ENCODE measurements at places on chromosomes 4 and X.

- DNase-seq, result peak; percentile 28
Observed at GRCh38 chr4:6134612-6135220, 65.6 kb downstream of the JAKMIP1 start.

DNA sequence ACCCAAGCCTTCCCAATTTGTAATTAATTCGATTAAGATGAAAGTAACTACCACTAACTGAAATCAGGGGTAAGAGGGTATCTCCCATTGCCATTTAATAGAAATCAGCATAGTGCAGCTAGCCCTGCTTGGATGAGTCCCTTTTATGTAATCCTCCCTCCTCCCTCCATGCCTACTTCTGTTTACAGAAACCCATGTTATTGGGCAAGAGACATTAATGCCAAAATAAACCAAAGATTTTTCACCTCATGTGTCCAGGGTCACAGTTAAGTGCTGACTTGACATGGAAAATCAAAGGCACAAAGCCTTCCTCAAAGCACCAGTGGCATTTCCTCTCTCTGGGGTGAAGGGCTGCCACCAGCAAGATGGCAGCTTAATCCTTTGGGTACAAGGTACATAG lies 50.8 kb downstream of the ZC4H2 start:
- no peak for DNase-seq

- DNase-seq, result no peak
Observed at GRCh38 chr4:18209448-18209847, 187.9 kb upstream of the LCORL start.

DNA sequence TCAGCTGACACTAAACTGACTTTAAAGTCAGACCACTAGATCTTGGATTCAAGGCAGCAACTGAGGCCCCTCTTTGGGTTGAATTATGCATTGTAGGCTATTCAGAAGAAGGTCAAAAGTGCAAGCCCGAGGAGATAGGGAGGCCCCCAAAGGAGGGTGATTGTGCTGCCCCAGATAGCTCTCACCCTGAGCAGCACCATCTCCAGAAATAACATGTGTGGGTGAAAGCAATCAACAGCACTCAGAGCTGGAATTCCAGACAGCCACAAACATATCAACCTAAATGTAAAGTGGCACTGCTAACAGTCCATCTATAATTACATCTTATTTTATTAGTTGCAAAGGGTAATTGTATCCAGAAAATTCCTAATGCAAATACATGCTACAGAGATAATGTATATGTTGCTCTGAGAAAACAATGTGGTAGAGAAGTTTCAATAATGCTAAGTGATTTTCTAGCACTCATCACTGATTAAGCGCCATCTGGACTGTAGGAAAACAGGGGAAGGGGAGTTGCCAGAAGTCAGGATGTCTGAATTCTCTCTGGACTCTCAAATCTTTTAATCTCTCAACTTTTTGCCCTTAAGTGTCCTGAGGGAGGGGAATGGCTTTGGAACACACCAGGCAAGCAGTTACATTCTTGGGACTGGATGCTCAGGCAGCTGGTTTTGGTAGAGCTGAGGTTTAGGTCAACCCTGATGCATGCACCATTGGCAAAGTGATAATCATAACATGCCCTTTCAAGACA lies 61.8 kb upstream of the SFRP2 start:
- DNase-seq, result no peak

DNA sequence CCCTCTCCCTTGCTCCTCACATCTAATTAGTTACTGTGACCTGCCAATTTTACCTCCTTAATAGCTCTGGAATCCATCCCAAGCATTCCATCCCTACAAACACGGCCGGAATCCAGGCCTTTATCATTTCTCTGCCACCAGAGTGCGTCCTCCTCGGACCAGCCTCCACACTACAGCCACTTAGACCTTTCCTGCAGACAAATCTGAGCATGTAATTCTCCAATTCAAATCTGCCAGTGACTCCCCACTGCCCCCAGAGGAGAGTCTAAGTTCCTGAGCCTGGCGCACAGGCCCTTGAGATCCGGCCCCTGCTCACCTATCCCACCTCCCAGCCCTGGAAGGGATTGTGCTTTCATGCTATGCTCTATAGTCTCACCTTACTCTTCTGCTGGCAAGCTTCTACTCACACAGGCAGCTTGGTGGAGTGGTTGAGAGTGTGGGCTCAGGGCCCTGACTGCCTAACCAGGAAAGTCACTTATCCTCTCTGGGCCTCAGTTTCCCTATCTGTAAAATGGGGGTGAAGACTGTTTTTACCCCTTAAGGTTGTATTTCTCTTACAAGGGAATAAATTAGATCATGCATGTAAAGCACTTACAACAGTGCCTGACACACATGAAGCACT lies 31.2 kb downstream of the PJA1 start:
- no peak for DNase-seq

DNA sequence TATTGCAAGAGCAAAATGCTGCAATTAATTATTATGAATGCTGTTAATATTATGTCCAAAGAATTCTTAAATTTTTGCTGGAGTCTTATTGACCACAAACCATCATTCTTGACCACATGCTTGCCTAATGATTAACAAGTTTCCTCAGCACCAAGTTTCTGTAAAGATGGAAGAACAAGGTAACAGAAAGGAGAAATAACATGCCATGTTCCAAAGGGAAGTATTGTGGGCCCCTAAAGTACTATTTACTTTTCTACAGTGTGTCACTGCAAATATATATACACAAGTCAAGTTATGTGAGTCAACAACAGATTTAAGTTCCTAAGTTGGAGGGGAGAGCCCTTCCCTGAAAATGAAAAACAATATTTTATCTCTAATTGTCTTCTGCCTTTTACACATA lies 20.6 kb downstream of the FAM47E start:
- no peak for DNase-seq

DNA sequence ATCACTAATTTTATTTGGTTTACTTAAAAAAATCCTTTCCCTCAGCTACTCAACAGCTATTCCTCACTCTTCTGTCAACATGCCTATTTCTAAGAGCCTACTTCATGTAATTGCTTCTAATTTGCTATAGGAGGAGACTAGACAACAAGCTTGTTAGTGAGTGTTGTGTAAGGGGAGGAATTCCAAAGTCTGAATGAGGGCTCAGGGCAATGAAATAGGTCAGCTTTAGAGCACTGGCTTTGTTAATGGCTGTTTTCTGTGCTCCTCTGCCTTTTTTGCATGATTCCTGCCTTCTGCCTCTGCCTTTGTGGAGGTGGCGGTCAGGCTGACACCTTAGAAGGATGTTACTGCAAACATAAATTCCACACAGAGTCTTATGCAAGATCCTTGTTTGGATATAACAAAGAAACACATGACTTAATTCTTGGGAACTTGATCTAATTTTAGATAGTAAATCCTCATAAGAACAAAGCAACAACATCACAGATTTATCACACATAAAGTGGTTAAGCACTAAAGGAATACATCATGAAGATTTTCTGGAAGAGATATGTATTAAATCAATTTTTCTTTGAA lies 15.0 kb upstream of the PAGE1 start:
- no peak for DNase-seq

DNA sequence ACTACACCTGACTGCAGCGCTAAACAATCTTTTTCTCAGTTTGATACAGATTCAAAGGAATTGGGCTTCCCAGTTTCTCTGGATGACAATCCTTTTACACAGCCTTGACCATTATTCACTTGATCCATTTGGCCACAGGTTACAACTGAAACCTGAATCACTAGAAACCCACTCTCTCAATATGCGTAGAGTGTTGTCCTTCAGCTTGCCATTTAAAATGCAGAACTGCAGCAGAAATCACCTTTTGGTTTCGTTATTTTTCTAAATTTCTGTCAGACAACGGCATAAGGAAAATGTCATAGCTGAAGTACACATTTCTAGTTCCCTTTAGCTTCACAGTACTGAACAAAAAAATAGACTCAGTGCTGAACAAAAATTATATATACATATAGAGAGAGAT lies 255.8 kb upstream of the TENM3 start:
- no peak for DNase-seq

DNA sequence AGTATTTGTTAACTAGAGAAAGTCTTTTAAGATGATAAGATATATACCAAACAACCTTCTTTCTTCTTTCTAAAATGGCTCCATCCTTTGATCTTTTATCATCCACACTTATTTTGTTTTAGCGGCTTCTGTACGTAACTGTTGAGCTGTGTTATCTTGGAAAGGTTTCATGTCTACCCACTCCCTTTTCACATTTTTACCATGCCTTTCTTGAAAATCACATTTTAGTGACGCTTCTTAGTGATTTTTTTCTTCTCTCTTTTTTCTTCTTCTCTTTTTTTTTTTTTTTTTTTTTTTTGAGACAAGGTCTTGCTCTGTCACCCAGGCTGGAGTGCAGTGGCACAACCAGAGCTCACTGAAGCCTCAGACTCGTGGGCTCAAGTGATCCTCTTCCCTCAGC lies 135.1 kb downstream of the CHIC2 start:
- DNase-seq, result no peak

DNA sequence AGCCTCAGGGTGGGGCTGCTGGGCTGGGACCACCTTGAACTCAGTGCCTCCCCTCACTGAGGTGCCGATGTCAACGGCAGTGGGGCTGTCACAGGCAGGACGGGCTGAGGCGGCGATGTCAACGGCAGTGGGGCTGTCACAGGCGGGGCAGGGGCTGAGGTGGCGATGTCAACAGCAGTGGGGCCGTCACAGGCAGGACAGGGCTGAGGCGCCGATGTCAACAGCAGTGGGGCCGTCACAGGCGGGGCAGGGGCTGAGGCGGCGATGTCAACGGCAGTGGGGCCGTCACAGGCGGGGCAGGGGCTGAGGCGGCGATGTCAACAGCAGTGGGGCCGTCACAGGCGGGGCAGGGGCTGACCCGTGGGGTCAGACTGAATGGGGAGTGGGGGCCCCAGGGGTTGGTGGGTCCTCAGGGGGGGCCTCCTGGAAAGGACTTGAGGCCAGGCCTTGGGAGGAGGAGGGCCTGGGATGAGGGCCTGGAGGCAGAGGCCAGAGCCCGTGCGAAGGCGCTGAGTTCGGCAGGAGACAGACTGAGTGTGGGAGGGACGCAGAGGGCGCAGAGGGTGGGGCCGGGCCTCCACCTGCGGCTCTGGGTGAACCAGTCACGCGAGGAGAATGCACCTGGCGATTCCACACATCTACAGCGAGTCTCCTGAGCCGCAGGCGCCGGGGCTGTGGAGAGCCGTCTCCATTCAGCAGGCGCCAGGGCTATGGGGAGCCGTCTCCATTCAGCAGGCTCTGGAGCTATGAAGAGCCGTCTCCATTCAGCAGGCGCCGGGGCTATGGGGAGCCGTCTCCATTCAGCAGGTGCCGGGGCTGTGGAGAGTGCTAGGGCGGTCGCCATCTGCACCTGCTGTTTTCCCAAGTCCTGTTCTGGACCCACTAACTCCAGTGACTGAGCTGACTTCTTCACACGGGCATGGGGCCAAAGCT lies 22.9 kb downstream of the ATP5ME start:
- DNase-seq, result no peak

- DNase-seq, result no peak
Observed at GRCh38 chr4:76125816-76126215, 22.4 kb downstream of the NUP54 start.

- DNase-seq, result no peak
Observed at GRCh38 chr4:30769093-30769492, 48.9 kb downstream of the PCDH7 start.

DNA sequence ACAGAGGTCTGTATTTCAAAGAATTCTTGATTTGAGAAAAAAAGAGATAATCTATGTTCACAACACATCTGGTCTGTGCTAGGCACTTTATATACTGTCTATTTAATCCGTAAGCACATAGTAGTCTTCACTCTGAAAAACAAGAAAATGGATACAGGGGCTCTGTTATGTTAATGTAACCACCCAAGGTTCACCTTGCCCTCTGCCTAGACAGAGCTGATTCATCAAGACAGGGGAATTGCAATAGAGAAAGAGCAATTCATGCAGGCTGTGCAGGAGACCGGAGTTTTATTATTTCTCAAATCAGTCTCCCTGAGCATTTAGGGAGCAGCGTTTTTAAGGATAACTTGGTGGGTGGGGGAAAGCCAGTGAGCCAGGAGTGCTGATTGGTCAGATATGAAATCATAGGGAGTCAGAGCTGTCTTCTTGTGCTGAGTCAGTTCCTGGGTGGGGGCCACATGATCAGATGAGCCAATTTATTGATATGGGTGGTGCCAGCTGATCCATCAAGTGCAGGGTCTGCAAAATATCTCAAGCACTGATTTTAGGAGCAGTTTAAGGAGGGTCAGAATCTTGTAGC lies 92.9 kb upstream of the TNIP3 start:
- no peak for DNase-seq

- no peak for DNase-seq
Observed at GRCh38 chrX:97238632-97239031, 354.9 kb downstream of the RPA4 start.

DNA sequence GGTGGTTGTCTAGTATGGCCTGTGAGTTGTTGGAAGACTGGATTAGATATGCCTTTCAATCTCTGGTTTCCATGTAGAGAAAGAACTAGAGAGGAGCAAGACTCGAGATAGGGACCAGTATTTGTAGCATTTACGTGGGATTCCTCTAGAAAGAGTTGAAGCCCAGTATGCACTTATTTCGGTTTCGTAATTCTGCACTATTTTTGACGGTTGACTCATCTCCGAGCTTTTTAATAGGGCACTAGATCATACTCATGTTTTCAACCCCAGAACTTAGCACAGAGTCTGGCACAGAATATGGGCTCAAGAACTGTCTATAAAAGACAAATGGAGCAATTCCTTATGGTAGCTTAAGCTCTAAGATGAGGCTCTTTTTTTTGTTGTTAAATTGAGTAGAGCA lies 15.7 kb downstream of the HELT start:
- no peak for DNase-seq

GRCh38 chr4:80216100-80216761 lies 18.9 kb downstream of the PRDM8 start:
- DNase-seq, result no peak

GRCh38 chr4:110660755-110661154 lies 37.9 kb upstream of the PITX2 start:
- no peak for DNase-seq

DNA sequence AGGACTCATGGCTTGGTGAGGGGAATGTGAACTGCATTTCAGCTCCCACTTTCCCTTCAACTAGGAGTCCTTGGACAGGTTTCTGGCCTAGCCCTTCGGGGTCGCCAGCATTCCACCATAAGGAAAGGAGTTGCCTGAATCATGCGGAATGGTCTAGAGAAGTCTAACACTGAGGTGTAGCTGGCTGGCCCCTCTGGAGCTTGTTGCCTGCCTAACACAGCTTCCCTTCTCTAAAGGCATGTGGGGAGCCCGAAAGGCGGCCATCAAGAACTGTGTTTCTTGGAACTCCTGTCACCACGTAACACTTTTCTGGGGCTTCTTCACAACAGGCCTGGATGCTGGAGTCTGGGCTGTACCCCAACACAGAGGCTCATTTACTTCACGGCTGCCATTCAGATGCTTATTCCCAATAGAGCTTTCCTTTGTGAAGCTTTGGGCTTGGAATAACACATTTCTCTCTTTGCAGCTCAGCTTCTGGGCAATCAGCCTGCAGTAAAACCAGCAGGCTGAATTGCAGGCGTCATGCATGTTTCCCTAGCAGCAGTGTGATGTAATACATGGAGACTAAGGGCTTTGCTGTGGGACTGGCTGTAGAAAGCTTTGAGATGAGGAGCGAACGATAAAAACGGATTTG lies 5.4 kb downstream of the GABRQ start:
- no peak for DNase-seq
